ENCODE measurements at places on chromosomes 6 and 20.

DNA sequence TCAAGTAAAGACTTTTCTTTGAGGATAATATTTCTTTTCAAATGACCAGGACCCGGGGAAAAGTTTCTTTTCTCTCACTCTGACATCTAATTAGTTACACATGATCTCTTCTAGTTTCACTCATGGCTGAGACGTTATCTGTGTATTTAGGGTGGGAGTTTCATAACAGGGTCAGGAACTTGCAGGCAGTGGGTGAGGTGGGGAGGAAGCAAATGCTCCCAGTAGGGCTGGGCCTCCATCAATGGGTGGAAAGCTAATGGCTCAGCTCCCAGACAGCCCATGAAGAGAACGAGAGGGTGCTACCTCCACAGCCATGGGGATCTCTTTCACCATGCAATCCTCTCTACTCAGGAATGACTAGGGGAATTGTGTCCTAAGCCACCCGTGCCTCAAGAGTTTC lies 119.3 kb downstream of the F13A1 start:
- DNase-seq = no peak

DNA sequence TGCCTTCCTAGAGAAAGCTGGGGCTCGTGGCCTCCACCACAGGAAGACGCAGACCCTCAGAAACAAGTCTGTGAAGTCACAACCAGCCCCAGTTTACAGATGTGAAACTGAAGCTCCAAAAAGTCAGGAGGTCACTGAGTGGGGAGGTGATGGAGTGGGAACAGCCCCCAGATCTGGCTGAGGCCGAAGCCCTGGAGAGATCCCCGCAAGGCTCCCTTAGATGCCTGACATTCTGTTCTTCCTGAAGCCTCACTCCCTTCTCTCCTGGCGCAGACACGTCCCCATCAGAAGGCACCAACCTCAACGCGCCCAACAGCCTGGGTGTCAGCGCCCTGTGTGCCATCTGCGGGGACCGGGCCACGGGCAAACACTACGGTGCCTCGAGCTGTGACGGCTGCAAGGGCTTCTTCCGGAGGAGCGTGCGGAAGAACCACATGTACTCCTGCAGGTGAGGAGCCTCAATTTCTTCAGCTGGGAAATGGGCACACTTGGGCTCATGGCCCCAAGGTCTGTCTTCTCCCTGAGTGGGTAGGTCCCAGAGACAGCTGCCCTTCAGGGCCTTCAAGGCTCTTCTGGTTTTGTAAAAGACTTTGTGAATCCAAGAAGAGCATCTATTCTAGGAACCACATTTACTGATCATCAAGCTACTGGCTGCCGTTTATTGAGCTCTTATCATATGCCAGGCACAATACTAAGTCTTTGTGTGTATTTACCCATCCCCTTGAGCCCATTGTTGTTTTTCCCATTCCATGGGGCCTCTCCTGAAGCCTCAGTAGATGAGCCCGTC lies 50.5 kb downstream of the HNF4A start:
- DNase-seq = no peak

GRCh38 chr20:1900321-1900801 lies 5.2 kb downstream of the SIRPA start:
- DNase-seq = peak; percentile 87

DNA sequence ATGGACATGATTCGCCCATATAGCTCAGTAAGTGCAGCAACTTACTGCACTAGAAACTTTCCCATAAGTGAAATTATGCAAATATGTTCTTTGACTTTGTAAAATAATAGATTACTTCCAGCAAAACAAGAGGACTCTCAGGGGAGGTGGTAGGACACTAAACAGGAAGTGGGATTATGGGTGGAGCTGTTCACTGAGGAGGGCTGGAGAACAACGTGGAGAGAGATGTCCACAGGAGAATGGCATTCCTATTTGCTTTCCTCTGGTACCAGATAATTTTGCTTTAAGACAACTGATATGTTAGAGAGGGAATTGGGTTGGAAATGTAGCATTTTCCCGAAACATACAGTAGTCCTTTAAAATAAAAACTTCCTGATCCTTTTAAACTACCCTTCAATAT lies 3.7 kb downstream of the TPD52L1 start:
- DNase-seq = no peak

- DNase-seq = no peak
Measured at GRCh38 chr6:163565140-163565539, 150.6 kb downstream of the QKI start.

GRCh38 chr6:157966589-157966977 lies 15.1 kb upstream of the SYNJ2 start:
- DNase-seq = no peak

DNA sequence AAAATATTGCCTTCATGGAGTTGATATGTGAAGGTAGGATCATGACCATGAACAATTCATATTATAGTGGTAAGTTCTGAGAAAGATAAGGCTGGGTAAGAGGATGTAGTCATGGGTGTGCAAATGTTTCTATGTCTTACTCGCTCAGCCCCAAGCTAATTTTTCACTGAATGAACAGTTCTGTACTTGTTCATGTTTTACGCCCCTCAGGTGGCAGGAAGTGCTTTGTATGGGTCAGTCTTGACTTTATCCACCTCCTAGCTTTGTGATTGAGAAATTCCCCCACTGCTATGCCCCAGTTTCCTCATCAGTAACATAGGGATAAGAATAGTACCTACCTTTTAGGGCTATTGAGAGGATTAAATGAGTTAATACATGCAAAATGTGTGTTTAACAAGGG lies 148.2 kb upstream of the KCNG1 start:
- no peak for DNase-seq

DNA sequence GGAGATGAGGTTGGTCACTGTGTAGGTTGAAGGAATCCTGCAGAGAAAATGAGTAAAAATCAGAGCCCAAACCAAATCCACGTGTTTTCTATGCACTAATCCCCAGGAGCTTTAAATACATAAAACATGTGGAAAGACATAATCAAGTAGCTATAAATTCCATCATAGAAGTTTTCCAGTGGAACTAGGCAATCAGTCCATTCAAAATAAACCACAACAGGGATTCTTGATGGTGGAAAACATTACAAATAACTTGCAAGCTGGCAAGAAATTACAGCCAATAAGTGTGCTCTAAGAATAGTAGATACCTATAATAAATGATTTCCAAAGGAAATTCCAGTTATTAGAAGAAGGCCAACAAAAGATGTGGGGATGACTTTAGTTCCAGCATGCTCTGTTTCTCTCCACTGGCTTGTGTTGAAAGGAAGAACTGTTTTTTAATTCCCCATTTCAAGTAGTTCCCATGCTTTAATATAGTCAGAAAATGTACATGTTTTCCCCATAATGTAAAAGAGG lies 49.8 kb upstream of the ADGRG6 start:
- DNase-seq = no peak

- no peak for DNase-seq
Measured at GRCh38 chr20:23114448-23115082, 28.4 kb upstream of the CD93 start.

GRCh38 chr20:55135923-55136322 lies 660.5 kb downstream of the DOK5 start:
- DNase-seq = no peak

GRCh38 chr20:31806564-31807355 lies 12.4 kb upstream of the MYLK2 start:
- no peak for DNase-seq

DNA sequence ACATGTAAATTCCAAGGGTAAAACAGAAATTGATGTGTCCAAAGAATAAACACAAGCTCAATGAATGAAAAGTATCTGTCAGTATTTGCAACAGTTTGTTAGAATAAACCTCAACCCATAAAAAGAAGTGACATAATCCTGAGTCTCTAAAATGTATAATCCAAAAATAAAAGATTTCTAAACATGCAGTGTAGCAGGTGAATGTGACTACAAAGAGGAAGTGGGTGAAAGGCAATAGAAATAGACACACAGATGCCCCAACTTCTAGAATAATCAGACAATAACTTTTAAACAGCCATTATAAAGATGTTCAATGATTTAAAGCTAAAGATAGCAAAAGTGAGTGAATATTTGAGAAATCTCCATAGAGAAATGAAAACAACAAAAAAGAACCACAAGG lies 1009.2 kb upstream of the GJE1 start:
- DNase-seq = no peak
